ENCODE measurements at places on chromosomes 3 and 15. TPM values are rescaled to one million over a fixed set of nuclear protein-coding genes. Genes with fewer than 3 reads are reported as not detected.

Gene SLC7A14
- total RNA-seq, result 0.02 TPM

Gene ZMYND10
- total RNA-seq, result 1.1 TPM

Gene ADPRH
- total RNA-seq, result 5.3 TPM

Gene SLC12A8
- 7.7 TPM for total RNA-seq

Gene KLHL40
- not detected for total RNA-seq

Gene NDN
- 50.4 TPM for total RNA-seq

Gene GPR171
- total RNA-seq, result not detected

Gene RARB
- 5.9 TPM for total RNA-seq

Gene SERPINI2
- not detected for total RNA-seq

Gene CAPN3
- total RNA-seq, result 3.3 TPM

Gene RGMA
- total RNA-seq, result 26.2 TPM

Gene SI
- not detected for total RNA-seq

Gene CPNE9
- not detected for total RNA-seq

Gene THOC7
- total RNA-seq, result 43.0 TPM

Gene FRMD5
- total RNA-seq, result 1.5 TPM

Gene A4GNT
- total RNA-seq, result not detected

Gene ACP3
- total RNA-seq, result not detected

Gene SAMMSON
- total RNA-seq, result 0.39 TPM

Gene CPB1
- total RNA-seq, result not detected

Gene GOLGA6D
- 0.15 TPM for total RNA-seq

Gene METTL6
- 16.8 TPM for total RNA-seq

Gene PLSCR5
- not detected for total RNA-seq

Gene ISLR2
- 2.9 TPM for total RNA-seq

Gene SPSB4
- 2.7 TPM for total RNA-seq

Gene CIP2A
- 9.4 TPM for total RNA-seq

Gene RTF1
- total RNA-seq, result 31.0 TPM

Gene PRR23A
- not detected for total RNA-seq

Gene CNTN6
- 8.3 TPM for total RNA-seq

Gene CBLB
- total RNA-seq, result 26.9 TPM

Gene PP2D1
- not detected for total RNA-seq

Gene CCR3
- not detected for total RNA-seq

Gene CA12
- total RNA-seq, result 7.9 TPM

Gene MB21D2
- 8.2 TPM for total RNA-seq

Gene CRYGS
- total RNA-seq, result 2.8 TPM

Gene SLC28A2
- not detected for total RNA-seq

Gene UNC13C
- total RNA-seq, result 1.1 TPM

Gene CRTAP
- 276 TPM for total RNA-seq

Gene CCDC12
- total RNA-seq, result 23.3 TPM

Gene CAMK2N2
- total RNA-seq, result 3.9 TPM

Gene ARGFX
- total RNA-seq, result not detected

Gene ITGB5
- 498 TPM for total RNA-seq

Gene WDR93
- total RNA-seq, result not detected

Gene NAALADL2
- 19.8 TPM for total RNA-seq

Gene DUOXA1
- 0.82 TPM for total RNA-seq

Gene CFAP92
- total RNA-seq, result not detected

Gene OR5K2
- not detected for total RNA-seq

Gene TMEM40
- total RNA-seq, result not detected

Gene HTR3E
- total RNA-seq, result not detected

Gene PODXL2
- 10.8 TPM for total RNA-seq

Gene DLL4
- total RNA-seq, result not detected
